ENCODE measurements at places on chromosomes 7 and 10.

DNA sequence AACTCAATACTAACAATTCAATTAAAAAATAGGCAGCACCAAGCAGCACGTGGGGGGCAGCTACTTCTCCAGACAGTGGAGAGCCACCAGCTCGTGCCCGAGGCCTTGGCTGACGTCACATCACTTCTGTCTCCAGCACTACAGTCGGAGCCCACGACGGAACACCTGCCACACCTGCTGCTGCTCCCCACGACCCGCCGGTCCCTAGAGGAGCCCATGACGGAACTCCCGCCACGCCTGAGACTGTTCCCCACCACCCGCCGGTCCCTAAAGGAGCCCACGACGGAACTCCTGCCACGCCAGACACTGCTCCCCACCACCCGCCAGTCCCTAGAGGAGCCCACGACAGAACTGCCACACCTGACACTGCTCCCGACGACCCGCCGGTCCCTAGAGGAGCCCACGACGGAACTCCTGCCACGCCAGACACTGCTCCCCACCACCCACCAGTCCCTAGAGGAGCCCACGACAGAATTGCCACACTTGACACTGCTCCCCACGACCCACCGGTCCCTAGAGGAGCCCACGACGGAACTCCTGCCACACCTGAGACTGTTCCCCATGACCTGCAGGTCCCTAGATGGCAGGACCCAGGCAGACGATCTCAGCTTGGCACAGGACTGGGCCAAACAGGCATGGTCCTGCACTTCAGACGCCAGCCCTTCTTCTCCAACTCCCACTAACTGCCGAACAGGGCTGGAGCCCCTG is 258.0 kb downstream of the ELFN1 start:
- no peak for DNase-seq

GRCh38 chr7:11394438-11394837 is 420.8 kb downstream of the PHF14 start:
- no peak for DNase-seq

GRCh38 chr7:111390000-111390399 is 172.3 kb downstream of the IMMP2L start:
- no peak for DNase-seq

DNA sequence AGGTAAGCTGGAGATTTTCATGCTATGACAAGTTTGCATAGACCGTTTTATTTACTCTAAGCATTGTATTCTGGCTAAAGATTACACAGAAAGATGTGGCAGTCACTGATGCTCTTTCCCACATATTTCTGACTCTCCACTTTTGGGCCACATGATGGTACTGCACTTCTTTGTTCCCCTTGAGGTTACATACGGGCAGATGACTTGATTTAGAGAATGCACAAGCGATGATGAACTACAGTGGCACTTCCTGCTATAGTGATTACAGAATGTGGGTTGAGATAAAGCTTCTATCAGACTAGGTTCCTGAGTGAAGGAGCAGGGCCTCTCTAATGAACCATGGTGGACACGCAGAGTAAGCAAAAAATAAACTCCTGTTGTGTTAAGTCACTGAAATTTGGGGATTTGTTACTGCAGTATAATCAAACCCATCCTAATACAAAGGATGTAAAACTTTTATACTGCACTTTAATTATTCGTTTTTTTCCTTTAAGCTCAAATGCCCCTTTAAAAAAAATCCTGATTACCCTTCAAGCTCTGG is 177.9 kb downstream of the TAX1BP1 start:
- DNase-seq = no peak

GRCh38 chr7:77912293-77912692 is 113.7 kb downstream of the PHTF2 start:
- DNase-seq = no peak

- DNase-seq = no peak
These were observed 51.9 kb downstream of the AOC1 start for GRCh38 chr7:150904011-150904909.

DNA sequence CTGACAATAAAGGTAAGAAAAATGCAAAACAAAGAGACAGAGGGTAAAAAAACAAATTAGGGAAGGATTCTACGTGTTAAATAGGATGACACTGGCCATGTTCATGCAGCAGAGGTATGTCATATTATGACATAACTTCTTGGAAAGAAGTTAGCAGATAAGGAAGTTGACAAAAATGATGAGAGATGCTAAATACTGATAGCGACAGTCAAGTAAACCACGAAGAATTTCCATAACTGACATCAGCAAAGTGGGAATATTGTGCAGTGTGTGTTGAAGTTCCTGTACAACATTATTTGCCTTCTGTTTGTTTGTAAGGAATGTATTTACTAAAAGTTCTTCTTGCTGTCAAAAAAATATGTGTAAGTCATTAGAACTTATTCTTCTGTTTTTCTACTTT is 29.5 kb downstream of the MDH2 start:
- no peak for DNase-seq

DNA sequence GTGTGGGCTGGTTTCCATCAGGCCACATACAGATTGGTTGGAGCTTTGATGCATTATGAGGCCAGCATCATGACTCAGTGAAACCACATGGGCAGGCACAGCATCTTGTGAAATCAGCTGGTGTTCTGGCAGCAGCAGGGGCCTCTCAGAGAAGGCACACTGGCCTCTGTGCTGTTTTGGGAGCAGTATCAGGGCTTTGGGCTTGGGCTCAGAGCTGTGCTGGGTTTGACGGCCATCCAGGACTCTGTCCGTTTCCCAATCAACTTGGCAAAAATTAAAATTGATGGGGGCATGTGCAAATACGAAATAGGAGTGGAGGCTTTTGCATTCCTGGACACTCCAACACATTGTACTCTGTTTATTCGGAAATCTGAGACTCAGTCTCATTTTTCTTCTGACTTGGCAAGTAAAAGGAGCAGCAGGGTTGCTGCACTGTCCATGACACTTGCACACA is 190.9 kb downstream of the BMPER start:
- no peak for DNase-seq

GRCh38 chr7:122528879-122529481 is 169.9 kb downstream of the RNF133 start:
- peak; percentile 24 for DNase-seq

DNA sequence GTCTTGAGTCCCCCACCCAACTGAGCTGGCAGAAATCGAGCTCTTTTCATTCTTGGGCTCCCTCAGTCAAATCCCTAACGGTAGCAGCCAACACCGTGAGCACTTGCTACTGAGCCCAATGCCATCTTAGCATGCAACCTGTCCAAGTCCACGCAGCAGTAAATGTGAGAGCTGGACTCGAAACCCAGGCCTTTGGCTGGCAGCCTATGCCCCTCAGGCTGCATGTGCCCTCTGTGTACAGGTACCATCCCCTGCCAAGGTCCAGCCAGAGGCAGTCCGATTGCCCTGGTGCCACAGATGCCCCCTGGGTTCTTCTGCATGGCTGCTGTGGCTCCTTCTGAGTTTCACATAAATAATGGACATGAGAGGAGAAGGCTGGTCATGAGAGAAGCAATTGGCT is 1.2 kb upstream of the TMEM273 start:
- no peak for DNase-seq

DNA sequence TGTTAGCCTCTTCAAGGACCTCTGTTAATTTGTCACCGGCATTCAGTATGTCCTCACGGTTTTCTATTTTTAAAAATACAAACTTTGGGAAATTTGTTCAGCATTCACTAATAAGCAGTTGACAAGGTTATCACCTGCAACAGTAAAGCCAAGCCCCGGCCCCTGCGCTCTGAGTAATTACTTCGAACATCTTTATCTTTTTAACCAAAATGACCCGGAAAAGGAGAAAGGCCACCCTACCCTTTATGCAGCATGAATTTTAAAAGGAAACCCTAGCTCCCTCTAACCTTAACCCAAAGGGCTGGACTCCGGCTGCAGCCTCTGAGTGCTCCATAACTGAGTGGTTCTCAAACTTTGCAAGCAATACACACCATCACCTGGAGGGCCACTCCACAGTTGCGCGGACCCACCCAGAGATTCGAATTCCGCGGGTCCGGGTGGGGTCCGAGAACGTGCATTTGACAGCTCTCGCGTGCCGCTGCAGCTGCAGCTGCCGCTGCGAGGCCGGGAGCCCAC is 940 bp downstream of the NSMCE4A start:
- no peak for DNase-seq
